ENCODE measurements at places on chromosomes 1 and 21.
A peak's percentile ranks its signal among the peaks of the same experiment; 100 is the strongest.

GRCh38 chr1:248111157-248111556, 16.2 kb downstream of the OR2L13 start:
- DNase-seq = no peak

DNA sequence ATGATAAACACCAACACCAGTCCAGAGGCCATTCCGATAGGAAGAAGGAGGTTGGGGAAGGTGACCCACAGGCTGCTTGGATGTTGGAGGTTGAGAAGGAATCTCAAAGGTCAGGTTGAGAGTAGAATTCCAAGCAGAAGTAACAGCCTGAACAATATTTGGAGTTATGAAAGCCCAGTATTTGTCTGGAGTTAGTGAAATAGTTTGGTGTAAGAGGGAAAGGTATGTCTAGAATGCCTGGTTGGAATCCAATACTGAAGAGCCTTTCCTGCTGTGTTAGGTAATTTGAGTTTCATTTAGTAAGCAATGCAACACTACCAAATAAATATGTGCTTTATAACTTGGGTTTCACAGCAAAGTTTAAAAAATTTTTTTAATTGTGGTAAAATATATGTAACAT, 70.5 kb upstream of the MCOLN3 start:
- DNase-seq = no peak

DNA sequence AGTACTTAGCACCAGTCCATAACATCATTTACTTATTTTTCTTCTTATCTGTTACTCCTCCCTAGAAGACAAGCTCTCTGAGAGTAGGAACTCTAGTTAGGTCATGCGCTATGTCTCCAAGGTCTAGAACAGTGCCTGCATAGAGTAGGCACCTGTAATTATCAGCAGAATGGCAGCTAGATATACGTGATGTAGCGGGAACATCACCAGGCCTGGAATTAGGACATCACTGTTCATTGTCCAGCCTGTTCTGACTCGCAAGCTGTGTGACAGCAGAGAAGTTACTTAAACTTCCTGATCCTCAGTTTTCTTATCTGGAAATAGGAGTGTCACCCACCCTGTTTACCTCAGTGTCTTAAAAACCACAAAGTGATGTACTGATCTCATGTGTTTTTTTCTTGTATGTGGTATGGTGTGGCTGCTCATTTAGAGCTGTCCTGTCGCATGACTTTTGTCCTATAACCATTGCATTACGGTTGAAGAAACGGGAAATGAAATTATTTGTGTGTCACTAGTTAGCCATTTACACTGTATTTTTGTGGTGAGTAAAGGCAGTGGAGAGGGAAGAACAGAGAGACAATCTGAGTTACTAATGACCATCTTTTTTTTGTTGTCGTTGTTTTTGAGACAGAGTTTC, 37.1 kb upstream of the EXO1 start:
- no peak for DNase-seq

GRCh38 chr1:152533327-152533938, 19.2 kb downstream of the CRCT1 start:
- peak; percentile 34 for DNase-seq

- no peak for DNase-seq
These were observed 26.3 kb downstream of the CAMTA1 start for GRCh38 chr1:6811583-6811982.

DNA sequence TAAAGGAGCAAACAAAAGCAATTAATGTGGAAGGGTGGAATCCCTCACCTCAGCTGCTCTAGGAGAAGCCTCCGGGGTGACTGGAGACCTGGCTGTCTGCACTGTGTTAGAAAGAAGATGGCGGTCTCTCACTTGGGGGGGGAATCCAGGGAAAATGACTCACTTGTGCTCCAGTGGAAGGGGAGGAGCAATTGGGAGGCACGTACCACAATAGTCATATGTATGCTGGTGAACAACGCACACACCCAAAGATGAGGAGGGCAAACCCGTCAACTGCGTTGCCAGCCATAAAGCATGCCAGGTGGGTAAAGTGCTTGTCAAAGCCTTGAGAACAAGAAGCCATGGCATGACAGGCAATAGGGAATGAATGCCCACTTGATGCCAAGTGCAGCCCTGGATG, 22.1 kb downstream of the PLEKHA6 start:
- no peak for DNase-seq

GRCh38 chr1:38082769-38083263, 36.2 kb upstream of the POU3F1 start:
- DNase-seq = no peak

DNA sequence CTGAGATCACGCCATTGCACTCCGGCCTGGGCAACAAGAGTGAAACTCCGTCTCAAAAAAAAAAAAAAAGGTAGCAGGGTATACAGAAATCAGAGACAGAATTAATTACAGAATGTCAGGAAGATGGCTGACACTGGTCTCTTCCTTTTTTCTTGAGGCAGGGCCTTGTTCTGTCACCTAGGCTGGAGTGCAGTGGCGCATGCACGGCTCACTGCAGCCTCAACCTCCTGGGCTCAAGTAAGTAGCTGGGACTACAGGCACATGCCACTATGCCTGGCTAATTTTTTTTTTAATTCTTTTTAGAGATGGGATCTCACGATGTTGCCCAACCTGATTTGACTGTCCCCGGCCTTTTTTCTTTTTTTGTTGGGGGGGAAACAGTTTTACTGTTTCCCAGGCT, 16.4 kb downstream of the RNU5D-1 start:
- DNase-seq = no peak

- no peak for DNase-seq
These were observed 26.1 kb downstream of the GPR3 start for GRCh38 chr1:27418326-27419185.

GRCh38 chr1:204041803-204042505, 31.0 kb upstream of the SOX13 start:
- DNase-seq = no peak

DNA sequence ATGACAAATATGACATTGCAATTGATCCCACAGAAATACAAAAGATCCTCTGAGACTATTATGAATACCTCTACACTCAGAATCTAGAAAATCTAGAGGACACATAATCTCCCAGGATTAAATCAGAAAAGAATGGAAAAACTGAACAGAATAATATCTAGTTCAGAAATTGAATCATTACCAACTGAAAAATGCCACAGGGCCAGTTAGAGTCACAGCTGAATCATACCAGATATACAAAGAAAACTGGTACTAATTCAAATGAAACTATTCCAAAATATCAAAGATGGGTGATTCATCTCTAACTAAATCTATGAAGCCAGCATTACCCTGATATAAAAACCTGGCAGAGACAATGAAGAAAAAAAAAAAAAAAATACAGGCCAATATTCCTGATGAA, 149.3 kb downstream of the BRINP3 start:
- DNase-seq = no peak

DNA sequence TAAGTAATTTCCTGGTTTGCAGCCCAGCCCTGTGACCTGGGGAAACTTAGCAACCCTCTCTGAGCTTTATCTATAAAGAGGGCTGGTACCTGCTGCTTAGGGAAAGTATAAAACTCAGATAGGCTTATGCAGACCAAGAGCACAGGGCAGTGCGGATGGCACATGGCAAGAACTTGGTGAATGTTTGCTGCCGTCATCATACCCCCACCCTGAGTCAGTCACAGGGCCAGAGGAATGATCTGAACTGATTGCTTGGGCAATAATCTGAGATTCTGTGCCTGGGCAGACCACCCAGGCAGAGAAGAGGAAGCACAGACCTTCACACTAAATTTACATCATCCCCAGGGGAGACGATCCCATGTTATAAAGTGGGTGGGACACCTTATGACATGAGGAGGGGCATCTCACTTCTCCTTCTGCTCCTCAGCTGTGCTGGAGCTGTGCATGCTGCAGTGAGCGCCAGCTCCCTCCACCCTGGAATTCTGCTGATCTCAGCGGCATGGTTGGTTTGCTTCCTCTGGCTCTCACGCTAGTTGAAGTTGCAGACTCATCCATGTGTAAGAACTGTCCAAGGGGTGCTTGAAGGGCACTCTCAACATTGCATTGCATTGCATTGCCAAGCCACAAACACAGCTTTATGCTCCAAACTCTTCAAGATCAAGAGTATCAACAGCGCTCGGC, 197.1 kb downstream of the AJAP1 start:
- DNase-seq = no peak

DNA sequence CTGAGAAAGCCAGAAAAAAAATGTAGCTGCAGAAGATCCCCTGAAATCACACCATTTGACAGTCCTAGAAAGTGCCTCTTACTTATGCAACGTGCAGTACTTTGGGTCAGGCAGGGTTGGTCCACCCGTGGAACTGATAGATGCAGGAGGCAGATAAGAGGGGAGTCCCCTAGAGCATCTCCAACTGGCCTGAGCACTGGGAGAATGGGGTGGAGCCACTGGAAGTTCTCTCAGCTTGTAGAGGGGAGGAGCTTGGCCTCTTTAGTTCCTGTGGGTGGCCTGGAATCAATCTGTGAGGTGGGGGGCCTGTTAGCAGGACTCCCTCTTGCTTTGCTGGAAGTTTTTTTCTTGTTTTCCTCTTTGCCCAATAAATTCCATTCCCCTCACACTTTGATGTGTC, 335.7 kb upstream of the NCAM2 start:
- no peak for DNase-seq
